ENCODE measurements at places on chromosomes 12 and 14.
A peak's percentile ranks its signal among the peaks of the same experiment; 100 is the strongest.

GRCh38 chr12:1912580-1913376 lies 5.7 kb downstream of the CACNA2D4 start:
- DNase-seq = no peak

DNA sequence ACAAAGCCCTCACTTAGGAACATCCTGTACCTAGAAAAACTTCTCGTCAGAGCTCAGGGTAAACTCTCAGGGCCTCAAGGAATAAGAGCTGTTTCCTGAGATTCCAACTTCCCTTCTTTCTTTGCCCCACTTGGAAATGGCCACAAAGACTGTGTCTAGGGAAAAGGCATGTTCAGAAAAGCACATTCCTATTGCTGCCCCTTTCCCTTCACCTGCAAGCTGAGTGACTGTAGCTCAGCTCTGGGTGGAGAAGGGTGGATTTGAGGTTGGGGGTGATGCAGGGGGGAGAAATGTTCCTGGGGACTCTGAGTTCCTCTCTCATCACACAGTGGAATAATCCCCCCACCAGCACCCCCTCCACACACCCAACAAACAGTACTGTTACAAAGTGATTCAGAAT lies 6.8 kb downstream of the ENDOU start:
- DNase-seq = no peak

DNA sequence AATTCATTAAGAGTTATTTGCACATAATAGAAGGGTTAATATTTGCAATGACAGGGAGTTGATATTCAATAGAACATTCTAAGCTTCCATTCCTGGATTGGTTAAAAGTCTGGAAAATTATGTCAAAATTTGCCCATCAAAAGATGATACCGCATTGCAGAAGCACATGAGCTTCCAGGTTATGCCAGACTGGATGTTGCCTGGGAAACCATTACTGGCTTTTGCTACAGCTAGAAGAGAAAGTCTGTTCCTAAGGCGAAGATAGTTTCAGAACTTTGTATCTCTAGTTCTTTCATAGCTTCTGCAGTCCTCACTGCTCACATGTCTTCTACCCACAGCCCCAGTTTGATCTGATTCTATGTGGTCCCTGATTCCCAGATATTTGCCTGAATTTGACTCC lies 122.4 kb upstream of the AMIGO2 start:
- no peak for DNase-seq

DNA sequence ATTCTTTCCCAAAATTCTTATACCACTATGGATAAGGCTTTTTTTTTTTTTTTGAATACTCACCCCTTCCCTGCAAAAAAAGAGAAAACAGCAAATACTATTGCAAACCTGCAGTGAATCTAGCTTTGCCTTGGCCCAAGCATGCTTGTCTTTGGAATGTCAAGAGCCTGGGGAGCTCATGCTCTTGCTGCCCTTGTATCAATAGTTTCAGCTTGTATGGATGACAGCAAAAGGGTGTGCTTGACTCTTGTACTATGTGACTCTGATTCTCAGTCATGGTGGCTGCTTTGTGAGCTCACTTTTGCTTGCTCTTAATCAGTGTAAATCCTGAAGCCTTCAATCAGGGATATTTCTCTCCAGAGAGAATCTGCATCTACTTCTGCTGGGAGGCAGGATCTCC lies 149.2 kb downstream of the EMP1 start:
- DNase-seq = no peak

GRCh38 chr14:56474419-56475022 lies 105.1 kb upstream of the TMEM260 start:
- peak; percentile 26 for DNase-seq

- no peak for DNase-seq
Measured at GRCh38 chr12:56162468-56163290, 4.5 kb downstream of the MYL6 start.

- no peak for DNase-seq
Measured at GRCh38 chr14:98101323-98101722, 1170.7 kb downstream of the BCL11B start.

DNA sequence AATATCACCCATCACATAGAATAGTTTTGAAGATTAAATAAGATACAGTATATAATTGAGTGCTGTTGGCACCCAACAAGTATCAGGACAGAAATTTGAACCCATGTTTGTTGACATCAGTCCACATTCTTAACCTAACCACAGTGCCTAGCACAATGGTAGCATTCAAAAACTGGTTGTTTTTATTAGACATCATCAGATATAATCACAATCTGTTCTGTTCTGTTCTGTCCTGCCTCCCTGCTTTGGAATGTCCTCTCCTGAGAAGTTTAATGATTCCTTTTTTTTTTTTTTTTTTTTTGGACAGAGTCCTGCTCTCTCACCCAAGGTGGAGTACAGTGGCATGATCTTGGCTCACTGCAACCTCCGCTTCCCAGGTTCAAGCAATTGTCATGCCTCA lies 476.6 kb downstream of the RMST start:
- no peak for DNase-seq

DNA sequence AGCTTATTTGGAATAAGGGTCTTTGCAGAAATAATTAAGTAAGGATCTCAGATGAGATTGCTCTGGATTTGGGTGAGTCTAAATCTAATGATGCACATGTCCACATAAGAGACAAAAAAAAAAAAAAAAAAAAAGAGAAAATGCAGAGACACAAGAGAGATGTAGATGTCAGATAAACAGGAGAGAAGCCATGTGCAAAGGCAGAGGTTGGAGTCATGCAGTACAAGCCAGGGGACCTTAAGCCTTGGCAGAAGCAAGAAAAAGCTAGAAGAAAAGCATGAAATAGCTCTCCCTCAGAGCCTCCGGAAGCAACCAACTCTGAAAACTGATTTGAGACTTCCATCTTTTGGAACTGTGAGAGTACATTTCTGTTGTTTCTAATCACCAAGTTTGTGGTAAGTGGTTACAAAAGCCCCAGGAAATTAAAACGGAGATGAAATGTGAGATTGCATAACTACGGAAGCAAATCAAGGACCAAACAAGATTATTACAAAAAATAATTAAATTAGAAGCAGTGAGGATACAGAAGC lies 1304.0 kb upstream of the SEL1L start:
- DNase-seq = no peak

DNA sequence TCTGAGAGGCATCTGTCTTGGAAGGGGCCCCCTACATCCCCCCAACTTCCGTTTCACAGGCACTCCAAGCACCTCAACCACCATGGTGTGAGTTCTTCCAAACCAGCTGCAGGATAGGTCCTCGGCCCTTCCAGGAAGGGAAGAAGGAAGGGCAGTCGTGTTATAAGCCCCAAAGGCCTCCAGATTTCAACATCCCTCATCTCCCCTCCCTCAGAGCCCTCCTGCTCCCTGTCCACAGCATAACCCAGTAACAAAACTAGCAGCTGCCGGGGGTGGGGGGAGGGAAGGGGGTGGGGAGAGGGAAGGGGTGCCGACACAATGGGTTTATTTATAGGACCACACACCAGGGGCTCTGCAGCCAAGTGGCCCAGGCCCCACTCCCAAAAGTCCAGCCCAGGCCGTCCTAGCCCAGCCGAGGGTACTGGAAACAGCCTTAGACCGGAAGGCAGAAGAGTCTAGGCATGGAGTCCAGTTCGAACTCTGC lies 18.3 kb downstream of the NCKAP5L start:
- DNase-seq = no peak

- DNase-seq = peak; percentile 97
Measured at GRCh38 chr14:49405291-49405690, 180.9 kb downstream of the RPS29 start.
